ENCODE measurements at places on chromosomes 5 and 9.
A peak's percentile ranks its signal among the peaks of the same experiment; 100 is the strongest.

GRCh38 chr5:152264645-152265254, 140.3 kb downstream of the NMUR2 start:
- no peaks in the 10 kb centered on the region for H3K27me3 ChIP-seq
- H3K4me1 ChIP-seq: no peaks in the 10 kb centered on the region
- no peak for ATAC-seq
- H3K27ac ChIP-seq: no peak overlapping the region
- H3K36me3 ChIP-seq: no peaks in the 10 kb centered on the region

- no peak overlapping the region for H3K27ac ChIP-seq
- no peak overlapping the region for H3K4me3 ChIP-seq
- H3K27me3 ChIP-seq: peaks cover 46% of the 10 kb centered on the region
- no peak for ATAC-seq
Observed at GRCh38 chr9:129702589-129703520, 37.4 kb downstream of the PRRX2 start.

GRCh38 chr5:102532123-102532522, 33.3 kb upstream of the SLCO6A1 start:
- H3K36me3 ChIP-seq: no peaks in the 10 kb centered on the region
- H3K27ac ChIP-seq: no peak overlapping the region
- no peak overlapping the region for H3K4me3 ChIP-seq
- ATAC-seq: no peak

DNA sequence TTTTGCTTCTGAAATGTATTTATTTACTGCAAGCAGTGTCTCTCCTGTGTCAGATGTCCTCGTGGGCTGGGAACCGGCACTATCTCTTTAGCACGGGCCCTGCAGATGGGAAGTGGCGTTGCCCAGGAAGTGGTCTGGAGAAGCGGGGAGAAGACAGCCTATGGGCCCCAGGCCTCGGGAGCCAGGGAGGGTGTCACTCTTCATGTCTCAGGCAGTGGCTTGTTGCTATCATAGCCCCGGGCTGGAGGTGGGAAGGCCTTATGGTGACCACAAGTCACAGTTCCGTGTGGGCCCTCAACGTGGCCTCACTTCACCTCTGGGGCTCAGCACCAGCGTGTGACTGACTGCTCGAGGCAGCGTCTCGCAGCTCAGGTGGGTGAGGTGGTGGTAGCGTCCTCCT, 41.4 kb downstream of the SYK start:
- no peaks in the 10 kb centered on the region for H3K27me3 ChIP-seq
- peak; percentile 53 for ATAC-seq
- H3K36me3 ChIP-seq: peaks cover 16% of the 10 kb centered on the region
- H3K4me1 ChIP-seq: peaks cover 31% of the 10 kb centered on the region

GRCh38 chr5:77972469-77973252, 196.5 kb upstream of the TBCA start:
- peak; percentile 64 for ATAC-seq
- peaks cover 51% of the 10 kb centered on the region for H3K27me3 ChIP-seq
- H3K36me3 ChIP-seq: no peaks in the 10 kb centered on the region
- no peak overlapping the region for H3K27ac ChIP-seq

DNA sequence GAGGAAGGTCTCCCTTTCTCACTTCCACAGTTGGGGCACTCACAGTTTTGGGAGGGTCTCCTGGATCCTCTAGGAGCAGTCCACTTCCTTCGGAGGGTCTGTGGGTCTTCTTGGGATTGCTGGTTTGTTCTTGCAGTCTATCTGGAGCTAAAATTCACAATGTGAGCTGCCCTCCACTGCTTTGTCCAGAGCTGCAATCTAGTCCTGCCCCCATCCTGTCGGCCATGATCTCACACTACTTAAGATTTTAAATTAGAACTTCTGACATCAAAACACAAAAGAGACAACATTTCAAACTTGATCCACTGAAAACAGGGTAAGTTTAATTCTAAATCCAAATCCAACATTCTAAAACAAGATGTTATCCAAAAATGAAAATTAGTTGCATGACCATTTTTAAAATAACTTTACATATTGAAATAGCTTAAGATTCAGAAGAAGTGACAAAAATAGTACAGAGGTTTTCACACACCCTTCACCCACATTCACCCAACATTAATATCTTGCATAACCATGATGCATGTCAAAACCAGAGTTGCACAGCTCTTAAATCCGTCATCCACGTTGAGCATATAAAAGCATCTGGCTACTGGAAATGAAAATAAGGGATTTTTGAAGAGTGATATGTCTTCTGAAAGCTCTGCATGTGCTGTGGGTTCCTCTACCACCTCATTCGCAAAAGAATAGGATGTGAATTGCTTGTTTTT, 113.7 kb upstream of the EPB41L4A start:
- peaks cover 63% of the 10 kb centered on the region for H3K4me1 ChIP-seq
- no peaks in the 10 kb centered on the region for H3K27me3 ChIP-seq
- H3K27ac ChIP-seq: peak overlapping the region; percentile 94
- peaks cover 6% of the 10 kb centered on the region for H3K36me3 ChIP-seq
- H3K4me3 ChIP-seq: peak overlapping the region; percentile 64

DNA sequence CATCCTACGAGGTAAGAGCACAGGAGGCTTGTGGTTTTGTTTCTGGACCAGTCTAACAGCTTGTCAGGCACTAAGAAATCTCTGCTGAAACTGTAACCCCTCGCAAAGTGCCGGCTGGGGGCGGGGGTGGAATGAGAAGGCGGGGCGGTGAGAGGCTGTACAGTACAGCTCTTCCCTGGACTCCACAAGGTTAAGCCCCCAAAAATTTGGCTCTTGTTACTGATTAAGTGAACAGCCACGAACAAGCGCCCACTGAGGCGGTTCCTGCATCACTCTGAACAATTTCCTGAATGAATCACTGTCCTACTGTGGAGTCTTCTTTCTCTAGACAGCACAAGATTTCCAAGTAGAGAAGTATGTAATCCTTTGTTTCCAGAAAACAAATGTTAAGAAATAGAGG, 6.8 kb downstream of the FBP2 start:
- peaks cover 28% of the 10 kb centered on the region for H3K27me3 ChIP-seq
- H3K27ac ChIP-seq: no peak overlapping the region
- peaks cover 6% of the 10 kb centered on the region for H3K4me1 ChIP-seq

DNA sequence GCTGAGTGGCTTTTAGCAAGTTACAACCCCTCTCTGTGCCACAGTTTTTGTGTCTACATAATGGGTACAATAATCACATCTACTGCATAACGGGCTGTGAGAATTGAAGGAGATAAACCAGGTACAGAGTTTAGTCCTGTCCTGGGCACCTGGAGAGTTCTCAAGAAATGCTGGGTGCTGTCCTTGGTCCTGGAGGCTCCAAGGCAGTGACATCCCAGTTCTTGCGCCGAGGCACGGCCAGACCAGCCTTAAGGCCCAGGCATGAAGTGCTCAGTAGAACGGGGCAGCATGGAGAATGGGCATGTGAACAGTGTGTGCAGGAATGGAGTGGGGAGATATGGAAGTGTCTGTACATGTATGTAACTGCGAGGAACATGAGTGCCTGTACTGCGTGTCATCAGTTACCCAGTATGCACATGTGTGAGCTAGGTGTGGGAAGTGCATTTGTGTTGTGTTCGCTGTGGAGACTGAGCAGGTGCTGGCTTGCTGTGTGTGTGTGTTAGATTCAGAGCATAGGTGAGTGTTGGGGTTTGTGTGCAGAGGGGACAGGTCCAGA, 6.3 kb upstream of the UNC5A start:
- no peaks in the 10 kb centered on the region for H3K36me3 ChIP-seq
- peaks cover under 1% of the 10 kb centered on the region for H3K4me1 ChIP-seq
- no peak overlapping the region for H3K4me3 ChIP-seq
- no peak for ATAC-seq
- H3K27ac ChIP-seq: no peak overlapping the region
- peaks cover 53% of the 10 kb centered on the region for H3K27me3 ChIP-seq

DNA sequence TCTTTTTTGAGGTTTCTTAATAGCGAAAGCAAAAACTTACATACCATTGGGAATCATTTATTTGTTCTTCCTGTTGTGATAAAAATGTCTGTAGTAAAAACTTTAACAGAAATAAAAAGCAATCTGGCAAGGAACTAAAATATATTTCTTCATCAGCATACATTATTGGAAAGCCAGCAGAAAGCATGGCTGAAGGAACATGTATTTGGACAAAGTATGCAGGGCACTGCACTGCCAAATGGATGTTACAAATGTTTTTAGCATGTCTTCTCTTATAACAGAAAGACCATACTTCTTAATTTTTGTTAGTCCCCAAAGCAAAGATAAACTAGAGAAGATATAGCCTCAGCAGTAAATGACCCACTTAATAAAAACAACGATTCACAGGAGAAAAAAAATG, 80.5 kb downstream of the SMIM15 start:
- no peak overlapping the region for H3K4me3 ChIP-seq
- peaks cover 9% of the 10 kb centered on the region for H3K4me1 ChIP-seq
- ATAC-seq: no peak
- H3K36me3 ChIP-seq: peaks cover 25% of the 10 kb centered on the region
- H3K27ac ChIP-seq: no peak overlapping the region

DNA sequence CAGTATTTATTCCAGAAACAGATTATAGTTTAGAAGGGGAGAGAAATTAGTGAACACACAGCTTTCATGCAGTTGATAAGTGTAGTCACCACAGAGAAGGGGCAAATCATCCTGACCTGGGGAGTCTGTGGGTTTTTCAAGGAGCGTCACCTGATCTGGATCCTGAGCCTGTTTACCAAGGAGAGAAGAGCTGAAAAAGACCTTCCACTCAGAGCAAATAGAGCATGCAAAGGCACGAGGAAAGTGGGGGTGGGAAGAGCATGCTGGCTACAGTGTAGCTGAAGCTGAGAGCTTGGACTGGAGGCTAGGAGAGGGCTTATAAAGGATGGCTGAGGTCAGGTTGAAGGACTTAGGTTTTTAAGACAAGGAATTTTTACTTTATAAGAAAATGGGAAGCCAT, 30.4 kb downstream of the ACO1 start:
- no peak overlapping the region for H3K27ac ChIP-seq
- H3K27me3 ChIP-seq: no peaks in the 10 kb centered on the region
- no peaks in the 10 kb centered on the region for H3K4me1 ChIP-seq
- H3K36me3 ChIP-seq: peaks cover 54% of the 10 kb centered on the region
- no peak for ATAC-seq

DNA sequence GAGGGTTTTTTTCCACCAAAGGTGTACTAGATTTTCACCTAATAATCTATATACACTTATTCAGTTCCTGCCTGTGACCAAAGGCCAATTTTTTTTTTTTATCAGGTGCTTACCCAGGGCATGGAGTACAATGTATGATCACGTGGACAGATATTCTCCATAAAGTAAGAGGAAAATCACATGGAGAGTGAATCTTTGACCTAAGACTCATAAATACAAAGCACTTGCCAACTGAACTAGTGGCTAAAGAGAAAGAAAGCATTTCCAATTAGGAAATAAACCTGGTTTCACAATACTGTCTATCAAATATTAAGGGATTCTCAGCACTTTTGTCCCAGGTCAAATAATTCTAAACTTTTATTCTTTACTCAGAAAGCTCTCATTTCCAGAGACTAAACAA, 33.0 kb upstream of the CEP120 start:
- peaks cover 17% of the 10 kb centered on the region for H3K4me1 ChIP-seq
- no peak for ATAC-seq
- H3K27ac ChIP-seq: no peak overlapping the region
- H3K36me3 ChIP-seq: no peaks in the 10 kb centered on the region
- H3K4me3 ChIP-seq: no peak overlapping the region

Data from stimulated activated memory B cell treated with anti-CD40 and anti-IgM and Interleukin-4, amounts not matched to agents 10 μg/mL and 1 μg/mL and 100 μg/mL, for 72 hours (primary cell).